ENCODE measurements at places on chromosomes 16 and 17.

DNA sequence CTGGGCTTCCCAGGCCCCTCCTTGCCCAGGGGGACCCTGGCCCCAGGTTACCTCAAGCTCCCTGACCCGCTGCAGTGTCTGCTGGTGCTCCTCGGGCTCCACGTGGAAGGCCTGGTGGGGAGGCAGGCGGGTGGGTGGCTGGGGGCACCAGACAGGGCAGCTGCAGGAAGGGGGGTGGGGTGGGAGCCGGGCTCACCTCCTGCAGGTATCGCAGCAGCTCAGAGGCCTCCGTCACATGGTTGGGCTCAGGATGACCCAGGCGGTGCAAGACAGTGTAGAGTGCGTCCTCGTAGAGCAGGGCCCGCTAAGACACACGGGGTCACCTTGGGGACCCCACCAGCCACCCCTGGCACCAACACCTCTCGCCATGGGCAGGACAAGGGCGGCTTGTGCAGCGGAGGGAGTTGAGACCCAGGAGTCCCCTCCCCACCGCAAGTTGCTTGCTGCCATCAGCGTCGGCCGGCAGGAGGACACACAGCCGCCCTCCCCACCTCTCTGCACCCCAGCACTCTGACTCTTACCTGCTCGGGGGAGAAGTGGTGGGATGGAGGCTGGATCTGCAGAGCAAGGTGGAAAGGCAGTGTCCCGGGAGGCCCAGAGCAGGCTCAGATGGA, 1.1 kb downstream of the UNC13D start:
- DNase-seq, result no peak

- DNase-seq, result no peak
Observed at GRCh38 chr17:39170558-39170957, 4.6 kb upstream of the ARL5C start.

DNA sequence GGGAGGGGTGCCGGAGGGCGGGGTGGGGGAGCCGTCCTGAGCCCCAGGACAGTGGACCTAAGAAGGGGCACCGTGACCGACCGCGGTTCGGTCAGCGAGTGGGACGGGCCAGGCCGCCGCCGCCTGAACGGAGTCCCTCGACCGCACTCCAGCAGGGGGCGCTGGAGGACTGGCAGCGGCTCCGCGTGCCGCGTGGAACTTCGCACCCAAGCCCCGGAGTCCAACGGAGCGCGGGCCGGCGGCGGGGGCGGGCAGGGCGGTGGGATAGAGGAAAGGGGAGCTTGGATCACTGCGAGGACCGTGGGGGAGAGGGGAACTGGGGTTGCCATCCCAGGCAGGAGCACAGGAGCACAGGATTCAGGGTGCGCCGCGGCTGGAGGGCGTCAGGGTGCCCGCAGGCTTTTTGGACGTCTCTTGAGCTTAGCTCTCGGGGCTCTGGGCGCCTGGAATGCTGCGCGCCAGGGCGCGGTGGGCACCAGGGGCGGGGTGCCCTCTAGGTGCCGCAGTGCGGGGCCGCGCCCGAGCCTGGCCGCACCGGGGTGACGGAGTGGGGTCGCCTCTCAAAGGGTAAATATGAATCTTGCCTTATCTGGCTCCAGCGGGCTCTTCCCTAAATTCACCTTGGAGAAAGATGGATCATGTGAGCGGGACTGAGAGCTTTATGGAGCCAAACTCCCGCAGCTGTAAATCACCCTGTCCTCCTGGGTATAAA, 379 bp upstream of the OTOP2 start:
- DNase-seq, result no peak

DNA sequence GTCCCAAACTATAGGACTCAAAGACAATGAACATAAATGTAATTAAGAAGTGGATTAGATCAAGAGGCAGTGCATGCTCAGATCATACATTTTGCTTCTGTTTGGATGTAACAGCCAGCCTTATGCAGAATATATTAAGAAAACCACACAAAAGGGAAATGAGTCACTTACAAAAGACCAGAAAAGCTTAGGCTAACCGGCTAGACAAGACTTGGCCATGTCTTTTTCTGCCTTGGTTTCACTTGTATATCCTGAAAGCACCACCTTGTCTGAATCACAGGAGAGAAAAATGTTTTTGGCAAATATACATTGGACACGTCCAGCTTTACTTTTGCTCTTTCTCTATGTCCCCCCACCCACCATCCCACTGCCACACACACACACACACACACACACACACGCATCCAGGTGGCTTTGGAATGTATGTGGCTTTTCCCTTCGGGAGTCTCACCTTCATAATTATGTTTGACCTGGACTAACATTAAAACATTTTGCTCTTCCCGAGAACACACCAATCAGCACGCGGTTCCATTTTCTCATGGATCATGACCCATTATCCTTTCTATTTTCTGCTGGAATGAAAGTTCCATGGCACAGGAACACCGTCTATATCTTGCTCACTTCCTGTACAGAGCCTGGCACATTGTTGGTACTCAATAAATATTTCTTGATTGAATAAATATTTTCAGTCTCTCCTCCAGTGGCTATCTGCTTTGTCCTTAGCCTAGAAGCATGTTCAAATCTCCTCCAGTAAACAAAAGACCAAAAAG, 64.6 kb downstream of the CDK5R1 start:
- DNase-seq, result peak; percentile 31

DNA sequence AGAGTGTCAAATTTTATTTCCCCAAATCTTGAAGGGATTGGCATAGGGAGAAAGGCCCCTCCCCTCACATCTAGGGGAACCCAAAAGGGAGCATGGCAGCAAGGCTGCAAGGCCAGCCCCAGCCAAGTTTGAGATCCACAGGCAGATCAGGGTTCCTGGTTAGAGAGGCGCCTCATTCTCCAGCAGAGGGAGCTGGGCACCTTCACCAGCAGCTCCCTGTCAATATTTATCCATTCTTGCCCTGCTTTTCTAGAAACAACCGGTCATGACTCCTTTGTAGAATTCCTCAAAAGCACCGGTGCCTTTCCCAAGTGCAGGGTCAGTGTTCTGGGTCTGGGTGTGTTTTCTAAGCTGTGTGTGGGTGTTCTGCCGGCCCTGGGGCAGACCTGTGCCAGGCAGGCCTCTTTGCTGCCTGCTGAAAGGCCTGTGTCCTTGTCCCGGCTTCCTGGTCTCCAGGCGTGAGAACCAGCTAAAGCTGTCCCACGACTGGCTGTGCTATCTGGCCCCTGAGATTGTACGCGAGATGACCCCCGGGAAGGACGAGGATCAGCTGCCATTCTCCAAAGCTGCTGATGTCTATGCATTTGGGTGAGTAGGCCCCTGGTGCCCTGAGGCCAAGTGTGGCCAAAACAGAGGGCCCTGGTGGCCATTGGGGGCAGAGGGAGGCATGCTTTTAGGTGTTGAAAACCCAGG, 21.2 kb upstream of the LGALS9 start:
- DNase-seq, result peak; percentile 76

DNA sequence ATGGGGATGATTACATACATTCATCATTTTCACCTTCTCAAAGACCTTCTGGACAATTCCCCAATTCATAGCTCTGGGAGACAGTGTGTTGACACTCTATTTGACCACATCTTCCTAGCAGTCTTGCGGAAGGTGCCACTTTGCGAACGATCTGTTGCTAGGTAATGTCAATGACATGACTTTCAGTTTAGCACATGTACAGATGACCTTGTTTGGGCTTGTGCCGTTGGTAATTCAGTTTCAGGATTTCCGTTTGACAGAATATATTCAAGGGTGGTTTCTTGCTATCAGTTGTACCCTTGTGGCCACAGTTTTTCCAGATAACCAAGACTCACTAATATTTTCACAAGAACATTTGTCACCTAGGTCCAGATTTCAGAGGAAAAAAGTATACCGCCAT, 478.2 kb downstream of the WWOX start:
- no peak for DNase-seq

DNA sequence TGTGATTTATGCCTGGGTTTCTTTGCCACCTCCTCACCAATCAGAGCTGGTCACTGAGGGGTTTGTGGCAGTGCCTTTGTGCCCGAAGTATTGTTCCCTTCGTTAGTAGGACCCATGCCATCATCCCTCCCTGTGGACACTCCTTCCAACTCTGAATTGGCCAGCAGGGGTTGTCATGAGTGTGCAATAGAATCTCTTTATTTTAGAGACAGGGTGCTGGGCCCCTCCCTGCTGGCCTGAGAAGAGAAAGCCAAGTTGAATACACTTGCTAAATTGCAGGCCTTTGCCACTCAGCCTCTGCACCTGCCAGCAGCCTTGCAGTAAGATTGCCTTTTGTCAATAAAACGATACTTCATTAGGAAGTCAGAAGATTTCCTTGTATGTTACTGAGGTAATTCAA, 40.7 kb upstream of the SLC12A3 start:
- no peak for DNase-seq

DNA sequence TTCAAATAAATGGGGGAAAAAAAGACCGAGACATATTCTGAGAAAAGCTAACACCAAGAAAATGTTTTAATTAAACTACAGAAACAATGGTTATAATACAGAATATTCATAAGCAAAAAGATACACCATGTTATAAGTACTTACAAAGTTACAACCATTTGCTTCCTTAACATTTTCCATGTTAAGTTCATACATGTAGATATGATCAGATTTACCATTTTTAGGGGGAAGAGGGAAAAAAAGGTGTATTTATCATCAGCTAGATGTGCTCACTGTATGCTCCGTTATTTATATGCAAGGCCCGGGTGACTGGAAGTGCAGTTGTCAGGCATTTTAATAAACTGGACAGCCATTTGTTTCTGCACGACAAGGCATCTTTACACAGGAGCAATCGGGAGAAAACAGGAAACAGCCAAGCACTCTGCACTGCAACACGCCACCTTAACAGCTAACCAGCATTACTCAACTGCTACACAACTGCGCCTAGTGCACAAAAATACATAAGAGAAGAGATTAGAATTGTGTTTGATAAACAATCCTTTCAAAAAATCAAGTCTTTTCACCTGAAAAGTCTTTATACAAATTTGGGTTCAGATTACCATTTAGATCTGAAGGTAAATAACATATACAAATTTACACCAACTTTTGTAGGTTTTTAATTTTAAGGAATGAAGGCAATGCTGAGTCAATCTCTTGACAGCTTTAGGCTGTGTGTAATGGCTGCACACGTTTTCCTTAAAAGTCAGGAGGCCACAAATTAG, 2.9 kb downstream of the SRSF2 start:
- DNase-seq, result peak; percentile 70

GRCh38 chr17:49993423-49994060, 1.5 kb downstream of the DLX3 start:
- no peak for DNase-seq

DNA sequence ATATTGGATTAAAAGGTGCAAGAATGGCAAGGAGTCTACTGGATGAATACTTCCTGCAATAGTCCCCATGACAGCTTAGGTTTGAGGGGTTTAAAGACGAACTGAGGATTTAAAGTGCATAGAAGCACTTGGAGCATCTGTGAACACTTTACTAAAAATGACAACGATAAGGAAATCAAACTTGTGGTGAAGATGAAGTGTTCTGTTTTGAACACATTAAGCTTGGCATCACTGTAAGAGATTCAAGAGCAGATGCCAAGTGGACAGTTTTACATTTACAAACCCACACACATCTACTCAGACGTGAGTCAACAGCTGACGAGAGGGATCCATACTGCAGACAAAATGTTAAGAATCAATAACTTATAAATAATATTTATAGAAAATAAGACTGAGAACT, 918.7 kb downstream of the CDH11 start:
- no peak for DNase-seq

DNA sequence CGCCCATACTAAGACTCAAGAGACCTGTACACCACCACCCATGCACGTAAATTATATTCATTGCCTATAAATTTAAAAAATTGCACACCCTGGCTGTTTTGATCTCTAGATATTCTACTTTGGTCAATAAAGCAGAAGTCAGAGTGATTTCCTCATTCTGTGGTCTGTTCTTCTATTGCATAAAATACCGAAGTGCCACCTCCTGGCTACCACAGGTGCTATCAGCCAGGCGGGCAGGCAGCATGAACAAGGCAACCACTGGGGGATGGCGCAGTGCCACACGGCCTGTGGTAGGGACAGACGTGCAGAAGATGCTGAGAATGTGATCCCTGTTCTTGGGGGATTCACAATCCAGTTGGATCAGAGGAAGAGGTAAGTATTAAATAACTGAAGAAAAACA, 122.3 kb downstream of the CDK5R1 start:
- DNase-seq, result peak; percentile 98

DNA sequence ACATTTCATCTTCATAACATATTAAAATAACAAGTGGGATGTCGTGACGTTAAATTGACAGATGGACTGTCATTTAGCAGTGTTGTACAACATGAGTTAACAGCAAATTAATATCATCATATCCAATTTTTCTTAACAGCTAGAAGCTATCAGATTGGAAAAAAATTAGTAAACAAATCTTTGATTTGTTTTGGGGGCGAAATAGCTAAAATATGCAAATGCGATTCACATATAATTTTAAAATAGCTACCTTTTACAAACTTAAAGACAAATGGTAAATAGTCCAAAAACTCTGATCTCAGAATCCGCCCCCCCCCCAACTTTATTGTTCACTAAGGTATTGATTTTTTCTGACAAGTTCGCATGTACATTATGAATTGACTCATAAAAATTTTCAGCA, 20.3 kb upstream of the NACA2 start:
- no peak for DNase-seq

GRCh38 chr17:78138204-78139060, 7.8 kb upstream of the C17orf99 start:
- DNase-seq, result no peak

DNA sequence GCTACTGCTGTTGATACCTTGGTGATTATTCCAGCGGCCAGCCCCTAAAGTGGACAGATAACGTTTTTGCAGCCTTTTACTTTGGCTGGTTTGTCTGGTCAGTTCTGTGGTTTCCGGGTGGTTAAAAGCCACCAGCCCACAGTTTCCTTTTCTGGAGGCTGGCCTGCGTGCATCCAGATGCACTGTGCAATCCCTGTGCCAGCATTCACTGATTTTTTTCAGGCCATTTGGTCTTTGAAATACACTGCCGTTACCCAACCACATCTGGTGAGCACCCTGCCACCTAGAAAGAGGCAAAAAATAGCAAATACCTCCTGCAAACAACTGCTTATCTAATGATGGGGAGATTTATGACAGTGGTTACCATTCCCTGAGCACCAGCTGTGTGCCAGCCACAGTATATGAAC, 797 bp downstream of the NUDT7 start:
- DNase-seq, result peak; percentile 39

DNA sequence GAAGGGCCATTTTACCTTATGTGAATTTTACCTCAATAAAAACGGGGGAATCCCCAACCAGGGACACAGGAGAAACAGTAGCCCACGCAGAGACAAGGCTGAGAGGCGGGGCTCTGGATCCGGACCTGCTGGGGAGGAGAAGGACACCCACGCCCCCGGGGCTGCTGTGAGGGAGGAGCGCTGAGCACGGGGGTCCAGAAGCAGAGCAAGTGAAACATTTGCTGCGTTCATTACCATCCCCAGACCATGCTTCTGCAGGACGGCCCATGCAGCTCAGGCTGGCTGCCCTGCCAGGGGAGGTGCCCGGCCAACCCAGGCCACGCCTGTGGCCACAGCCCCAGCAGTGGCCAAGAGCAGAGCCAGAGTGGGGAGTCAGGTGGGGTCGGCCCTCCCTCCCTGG, 50.0 kb downstream of the KCNJ18 start:
- no peak for DNase-seq

Data from AML-193 (cell line).